ENCODE measurements at places on chromosomes 6 and 20.

GRCh38 chr6:75331151-75331550, 46.6 kb upstream of the TMEM30A start:
- no peak for DNase-seq

- no peak for DNase-seq
These were observed 129.6 kb downstream of the EDN1 start for GRCh38 chr6:12419631-12420272.

DNA sequence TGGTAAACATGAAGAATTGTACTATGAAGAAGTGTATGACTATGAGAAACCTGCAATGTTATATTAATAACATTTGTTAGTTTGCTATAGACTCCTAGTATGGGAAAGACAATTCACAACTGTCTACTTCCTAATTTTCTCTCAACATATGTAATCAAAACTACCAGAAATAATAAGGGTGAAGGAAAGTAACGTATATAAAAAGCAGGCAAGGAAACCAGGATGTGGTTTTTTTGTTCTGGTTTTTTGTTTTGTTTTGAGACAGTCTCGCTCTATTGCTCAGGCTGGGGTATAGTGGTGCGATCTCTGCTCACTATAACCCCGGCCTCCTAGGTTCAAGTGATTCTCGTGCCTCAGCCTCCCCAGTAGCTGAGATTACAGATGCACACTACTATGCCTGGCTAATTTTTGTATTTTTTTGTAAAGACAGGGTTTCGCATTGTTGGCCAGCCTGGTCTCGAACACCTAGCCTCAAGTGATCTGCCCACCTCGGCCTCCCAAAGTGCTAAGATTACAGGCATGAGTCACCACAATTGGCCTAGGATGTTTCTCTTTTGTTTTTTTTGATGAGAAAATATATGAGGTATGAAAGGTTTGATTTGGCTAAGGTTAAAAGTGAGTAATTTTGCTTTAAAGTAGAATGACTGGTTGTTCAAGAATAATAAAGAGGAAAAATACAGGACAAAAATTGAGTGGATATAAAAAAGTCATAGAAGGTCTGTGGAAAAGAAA, 83.1 kb downstream of the PTCHD4 start:
- no peak for DNase-seq

- peak; percentile 51 for DNase-seq
These were observed 42.5 kb downstream of the SLC2A4RG start for GRCh38 chr20:63782051-63782471.

DNA sequence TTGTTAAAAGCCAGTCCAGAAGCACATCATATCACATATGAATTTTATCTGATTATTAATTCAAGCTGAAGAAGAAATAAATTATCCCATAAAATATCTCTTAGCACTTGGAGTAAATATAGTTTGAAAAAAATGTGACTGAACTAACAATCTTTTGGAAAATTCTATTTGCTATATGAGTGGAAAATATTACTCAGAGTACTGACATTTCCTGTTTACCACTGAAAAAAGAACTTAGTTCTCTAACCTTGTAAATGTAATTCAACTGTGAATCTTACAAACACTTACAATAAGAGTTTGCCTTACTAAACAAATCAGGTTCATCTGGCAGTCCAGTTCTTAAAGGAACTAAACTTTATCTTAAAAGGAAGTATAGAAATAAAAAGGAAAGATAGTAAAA, 44.2 kb downstream of the MOXD1 start:
- DNase-seq, result no peak

DNA sequence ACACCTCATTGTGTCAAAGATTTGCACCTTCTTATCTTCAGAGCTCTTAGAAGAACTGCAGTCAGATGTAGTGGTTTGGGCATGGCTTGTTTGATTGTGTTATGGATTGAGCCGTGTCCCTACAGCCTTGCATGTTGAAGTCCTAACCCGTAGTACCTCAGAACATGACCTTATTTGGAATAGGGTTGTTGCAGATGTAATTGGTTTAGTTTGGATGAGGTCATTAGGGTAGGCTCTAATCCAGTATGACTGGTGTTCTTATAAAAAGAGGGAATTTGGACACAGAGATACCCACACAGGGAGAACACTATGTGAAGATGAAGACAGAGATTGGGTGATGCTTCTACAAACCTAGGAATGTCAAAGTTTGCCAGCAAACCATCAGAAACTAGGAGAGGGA, 35.4 kb upstream of the PHACTR2 start:
- DNase-seq, result no peak

DNA sequence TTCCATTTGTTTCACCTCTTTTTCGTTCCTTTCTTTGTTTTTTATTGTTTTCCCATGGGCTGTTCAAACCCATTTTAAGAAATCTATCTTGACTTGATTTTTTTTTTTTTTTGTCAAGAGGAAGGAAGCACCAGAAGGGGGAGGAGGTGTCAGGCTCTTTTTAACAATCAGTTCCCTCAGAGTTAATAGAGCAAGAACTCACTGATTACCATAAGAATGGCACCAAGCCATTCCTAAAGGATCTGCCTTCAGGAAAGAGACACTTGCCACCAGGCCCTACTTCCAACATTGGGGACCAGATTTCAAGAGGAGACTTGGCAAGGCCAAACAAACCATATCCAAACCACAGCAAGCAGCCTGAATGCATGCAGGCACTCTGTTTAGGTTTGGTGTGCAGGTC, 168.0 kb downstream of the OTOR start:
- DNase-seq, result no peak

DNA sequence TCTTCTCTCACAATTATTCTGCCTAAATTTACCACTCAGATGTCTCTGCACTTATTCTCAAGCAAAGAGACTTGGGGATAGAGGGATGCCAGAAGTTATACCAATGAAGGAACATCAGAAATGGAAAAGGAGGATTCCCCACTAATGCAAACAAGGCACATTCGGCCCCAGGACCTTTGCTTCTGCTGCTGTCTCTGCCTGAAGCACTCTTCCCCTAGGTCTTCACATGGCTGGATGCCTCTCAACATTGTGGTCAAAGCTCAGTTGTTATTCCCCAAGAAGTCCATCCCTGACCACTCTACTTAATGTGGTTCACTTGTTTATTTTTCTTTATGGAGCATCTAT, 508.7 kb downstream of the DOK5 start:
- DNase-seq, result no peak

DNA sequence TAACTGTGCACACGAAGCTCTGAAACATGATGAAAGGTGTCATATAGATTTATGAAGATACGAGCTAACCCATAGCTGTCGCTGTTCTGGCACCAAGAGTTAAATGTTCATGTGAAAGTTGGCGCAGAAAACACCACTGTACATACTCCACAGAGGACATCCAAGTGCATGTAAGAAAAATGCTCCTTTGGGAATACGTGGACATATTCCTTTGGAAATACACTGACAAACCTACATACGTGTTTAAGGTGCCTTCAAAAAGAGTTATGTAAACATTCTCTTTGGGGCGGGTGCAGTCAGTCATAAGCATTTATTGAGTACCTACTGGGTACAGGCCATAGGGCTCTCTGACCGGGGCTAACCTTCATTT, 723 bp upstream of the ARID1B start:
- DNase-seq, result no peak

GRCh38 chr6:43817192-43817591, 47.2 kb downstream of the VEGFA start:
- DNase-seq, result no peak

DNA sequence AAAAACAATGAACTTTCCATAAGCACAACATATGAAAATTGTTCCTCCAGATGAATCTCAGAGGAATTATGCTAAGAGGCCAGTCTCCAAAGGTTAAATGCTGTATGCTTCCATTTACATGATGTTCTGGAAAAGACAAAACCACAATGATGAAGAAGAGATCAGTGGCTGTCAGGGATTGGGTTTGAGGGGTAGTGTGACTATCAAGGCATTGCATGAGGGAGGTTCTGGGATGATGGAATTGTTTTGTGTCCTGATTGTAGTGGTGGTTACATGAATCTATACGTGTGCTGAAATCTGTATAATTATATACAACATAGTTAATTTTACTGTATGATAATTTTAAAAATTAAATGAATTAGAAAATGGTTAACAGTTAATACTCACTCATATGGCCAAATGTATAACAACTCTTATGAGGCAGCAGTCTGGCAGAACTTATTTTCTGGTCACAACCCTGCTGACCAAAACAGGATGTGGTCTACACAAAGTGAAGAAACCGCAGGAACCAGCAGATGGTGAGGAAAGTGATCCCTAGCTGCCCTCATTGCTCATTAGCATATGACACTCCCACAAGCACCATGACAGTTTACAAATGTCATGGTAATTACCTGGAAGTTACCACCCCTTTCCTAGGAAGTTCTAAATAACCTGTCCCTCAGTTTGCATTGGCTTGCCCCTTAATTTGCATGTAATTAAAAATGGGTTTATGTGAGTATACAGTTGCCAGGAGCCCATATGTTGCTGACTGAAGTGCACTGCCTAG, 31.9 kb downstream of the NSFL1C start:
- peak; percentile 80 for DNase-seq

GRCh38 chr20:10710991-10711775, 37.4 kb upstream of the JAG1 start:
- no peak for DNase-seq

GRCh38 chr6:89120371-89120770, 2.5 kb upstream of the SRSF12 start:
- no peak for DNase-seq

DNA sequence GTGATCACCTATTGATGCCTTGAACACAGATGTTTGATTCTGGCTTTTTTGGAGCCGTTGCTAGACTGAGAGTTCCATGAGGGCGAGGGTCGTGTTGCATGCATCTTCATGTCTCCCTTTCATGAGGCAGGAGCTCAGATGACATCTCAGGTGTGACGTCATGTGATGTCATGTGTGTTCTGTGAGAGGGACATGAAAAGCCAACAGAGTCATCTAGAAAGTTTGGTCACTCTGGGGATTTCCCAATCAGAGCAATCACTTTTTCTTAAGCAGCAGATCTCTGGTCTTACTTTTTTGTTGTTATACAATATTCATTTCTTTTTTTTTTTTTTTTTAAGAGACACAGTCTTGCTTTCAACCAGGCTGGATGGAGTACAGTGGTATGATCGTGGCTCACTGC, 411.8 kb downstream of the PREX1 start:
- DNase-seq, result peak; percentile 25

GRCh38 chr20:2692886-2693285, 306 bp downstream of the EBF4 start:
- no peak for DNase-seq

GRCh38 chr6:20400456-20401204, 1.0 kb upstream of the E2F3 start:
- DNase-seq, result no peak

DNA sequence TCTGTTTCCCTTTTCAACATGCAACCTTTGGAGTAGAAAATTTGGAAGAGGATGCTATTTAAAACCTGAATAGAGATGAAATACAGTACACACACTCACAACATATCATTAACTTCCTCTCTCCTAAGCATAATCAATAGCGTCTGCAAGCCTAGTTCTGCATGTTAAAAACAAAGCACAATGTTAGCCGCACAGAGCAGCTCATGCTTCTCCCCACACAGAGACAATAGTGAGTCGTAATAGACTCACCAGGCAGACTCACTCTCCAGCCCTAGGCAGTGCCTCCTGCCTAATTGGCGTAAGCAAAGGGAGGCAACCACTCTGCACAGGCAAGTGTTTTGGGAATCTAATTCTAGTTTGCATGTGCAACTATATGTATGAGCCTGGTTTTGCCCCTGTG, 45.8 kb upstream of the ARID1B start:
- no peak for DNase-seq

- DNase-seq, result no peak
These were observed 316.2 kb downstream of the DHX35 start for GRCh38 chr20:39278230-39278788.

GRCh38 chr6:37696841-37697662, 631 bp downstream of the MDGA1 start:
- no peak for DNase-seq

DNA sequence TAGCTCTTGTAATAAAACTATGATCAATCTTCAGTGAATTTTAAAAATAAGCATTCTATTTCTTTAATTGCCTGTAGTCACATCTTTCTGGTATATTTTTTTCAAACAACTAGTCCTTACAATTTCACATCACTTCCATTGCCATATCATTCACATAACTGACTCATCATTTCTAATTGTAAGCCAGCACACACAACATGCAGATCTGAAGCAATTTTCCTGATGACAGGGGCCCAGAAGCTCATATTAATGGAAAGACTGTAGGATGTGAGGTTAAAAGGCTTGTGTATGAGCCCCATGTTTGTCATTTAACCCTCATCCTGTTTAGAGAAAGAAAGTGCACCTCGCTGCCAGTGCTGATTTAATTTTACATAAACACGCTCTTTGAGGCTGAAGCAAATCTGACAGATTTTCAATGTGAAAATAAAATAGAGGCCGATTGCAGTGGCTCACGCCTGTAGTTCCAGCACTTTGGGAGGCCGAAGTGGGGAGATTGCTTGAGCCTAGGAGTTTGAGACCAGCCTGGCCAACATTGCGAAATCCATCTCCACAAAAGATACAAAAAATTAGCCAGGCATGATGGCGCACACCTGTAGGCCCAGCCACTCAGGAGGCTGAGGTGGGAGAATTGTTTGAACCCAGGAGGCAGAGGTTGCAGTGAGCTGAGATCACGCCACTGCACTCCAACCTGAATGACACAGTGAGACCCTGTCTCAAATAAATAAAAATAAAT, 40.1 kb upstream of the LTV1 start:
- DNase-seq, result no peak

- no peak for DNase-seq
These were observed 11.3 kb upstream of the MYT1 start for GRCh38 chr20:64152906-64153305.

- no peak for DNase-seq
These were observed 64.6 kb upstream of the PTPN1 start for GRCh38 chr20:50445354-50446151.

DNA sequence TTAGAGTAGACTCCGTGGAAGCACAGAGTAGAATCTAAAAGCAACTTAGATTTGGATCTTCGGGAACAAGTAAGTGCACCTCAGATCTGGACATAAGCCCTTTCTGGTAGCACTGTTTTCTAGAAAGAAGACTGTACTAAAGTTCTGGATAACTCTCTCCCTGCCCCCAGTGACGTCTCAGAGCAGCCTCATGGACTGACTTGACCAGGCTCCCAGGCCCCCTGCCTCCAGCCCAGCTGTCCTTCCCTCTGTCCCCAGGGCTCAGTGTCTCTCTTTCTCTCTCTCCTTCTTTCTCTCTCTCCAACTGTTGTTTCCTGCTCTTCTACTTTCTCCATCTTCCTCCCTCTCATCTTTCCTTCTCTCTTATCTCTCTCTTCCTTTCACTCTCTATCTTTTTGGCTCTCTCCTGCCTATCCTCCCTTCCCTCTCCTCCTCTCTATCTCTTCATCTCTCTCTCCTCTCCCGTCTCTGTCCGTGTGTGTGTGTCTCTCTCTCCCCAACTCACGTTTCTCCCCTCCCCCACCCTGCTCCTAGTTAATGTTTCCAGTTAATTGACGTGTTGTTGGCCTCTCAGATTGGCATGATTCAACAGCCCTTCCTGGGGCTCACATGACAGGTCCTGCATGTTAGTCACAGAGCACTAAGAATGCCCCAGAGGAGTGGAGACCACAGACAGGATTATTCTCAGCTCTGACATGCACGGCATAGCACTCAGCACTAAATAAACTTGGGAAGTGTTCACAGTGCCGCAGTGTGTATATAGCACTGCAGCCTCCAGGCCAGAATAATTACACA, 180.4 kb upstream of the FOXQ1 start:
- no peak for DNase-seq

Measured in GM12864 (cell line).